Stimulated activated CD4-positive, alpha-beta T cell treated with anti-CD3 and anti-CD28 coated beads, Interleukin-15, amount 100 ng/mL, for 1 hour (primary cell): ENCODE measurements at places on chromosomes 6 and 20.

GRCh38 chr6:17178754-17179529 is 77.1 kb downstream of the STMND1 start:
- no peak for DNase-seq

DNA sequence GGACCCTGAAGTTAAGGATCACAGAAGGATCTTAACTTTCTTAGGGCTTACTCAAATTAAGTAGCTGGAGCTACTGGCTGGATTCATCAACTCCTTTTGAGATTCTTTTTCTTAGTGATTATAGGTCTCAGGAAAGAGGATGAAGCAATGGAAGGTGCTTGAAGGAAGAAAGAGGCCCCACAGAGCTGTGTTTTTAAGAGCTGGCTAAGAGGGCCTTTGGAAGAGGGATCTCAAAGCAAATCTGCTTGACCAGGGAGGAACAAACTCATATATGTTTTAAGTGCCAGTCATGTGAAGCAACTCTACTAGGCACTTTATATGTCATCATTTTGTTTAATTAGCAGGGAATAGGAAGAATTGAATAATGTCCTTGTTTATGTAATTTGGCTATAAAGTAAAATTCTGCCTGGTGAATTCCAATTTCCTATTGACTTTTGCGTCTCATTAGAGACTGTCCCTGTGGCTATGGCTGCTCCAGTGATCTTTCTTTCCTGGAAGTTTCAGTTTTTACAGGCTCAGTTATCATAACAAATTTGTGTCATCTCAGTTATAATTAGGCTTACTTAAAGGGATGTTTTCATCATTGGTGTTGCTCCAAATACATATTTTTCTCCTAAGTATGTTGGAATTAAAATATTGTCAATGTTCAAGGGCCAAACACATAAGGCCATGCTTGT is 222.8 kb upstream of the CITED2 start:
- no peak for DNase-seq

DNA sequence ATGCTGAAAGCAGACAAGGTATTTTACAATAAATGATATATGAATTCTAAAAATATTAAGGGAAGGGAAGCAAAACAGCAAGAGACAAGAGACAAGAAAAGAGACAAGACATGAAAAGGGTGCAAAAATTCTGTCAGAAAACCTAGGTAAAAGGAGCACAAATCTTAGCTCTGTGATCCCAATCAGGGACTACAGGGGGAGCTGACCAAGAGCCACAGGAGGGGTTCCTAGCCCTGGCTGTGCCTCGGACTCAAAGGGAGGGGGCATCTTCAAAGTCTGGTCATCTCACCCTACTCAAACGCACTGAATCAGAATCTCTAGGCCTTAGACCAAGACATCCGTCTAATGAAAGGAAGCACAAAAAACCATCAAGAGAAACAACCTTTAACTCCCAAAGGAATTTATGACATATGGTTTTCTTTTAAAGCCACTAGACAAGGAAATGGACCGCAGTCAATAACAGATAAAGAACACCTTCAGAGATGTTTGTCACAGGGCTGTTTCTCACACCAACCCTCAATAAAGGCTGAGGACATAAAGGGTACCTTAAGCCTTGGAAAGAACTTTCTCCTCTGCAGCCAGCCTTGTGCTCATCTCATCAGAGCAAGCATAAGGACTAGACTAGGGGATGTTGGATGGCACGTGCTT is 130.4 kb upstream of the CDYL start:
- no peak for DNase-seq

DNA sequence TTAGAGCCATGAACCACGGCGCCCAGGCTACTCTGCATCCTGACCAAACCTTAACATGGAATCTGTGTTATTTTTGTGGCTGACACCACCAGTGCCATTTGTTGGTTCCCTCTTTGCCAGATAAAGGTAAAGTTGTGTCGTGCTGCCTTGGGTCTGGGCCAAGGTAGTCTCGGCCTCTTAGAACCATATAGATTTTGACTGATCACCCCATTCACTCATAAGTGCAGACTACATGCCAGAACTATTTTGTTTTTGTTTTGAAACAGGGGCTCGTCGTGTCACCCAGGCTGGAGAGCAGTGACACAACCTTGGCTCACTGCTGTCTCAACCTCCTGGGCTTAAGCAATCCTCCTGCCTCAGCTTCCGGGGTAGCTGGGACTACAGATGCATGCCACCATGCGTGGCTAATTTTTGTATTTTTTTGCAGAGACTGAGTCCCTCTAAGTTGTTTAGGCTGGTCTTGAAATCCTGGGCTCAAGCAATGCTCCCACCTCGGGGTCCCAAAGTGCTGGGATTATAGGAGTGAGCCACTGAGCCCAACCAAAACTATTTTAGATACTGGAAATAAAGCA is 19.2 kb upstream of the RIPOR3 start:
- DNase-seq: no peak

DNA sequence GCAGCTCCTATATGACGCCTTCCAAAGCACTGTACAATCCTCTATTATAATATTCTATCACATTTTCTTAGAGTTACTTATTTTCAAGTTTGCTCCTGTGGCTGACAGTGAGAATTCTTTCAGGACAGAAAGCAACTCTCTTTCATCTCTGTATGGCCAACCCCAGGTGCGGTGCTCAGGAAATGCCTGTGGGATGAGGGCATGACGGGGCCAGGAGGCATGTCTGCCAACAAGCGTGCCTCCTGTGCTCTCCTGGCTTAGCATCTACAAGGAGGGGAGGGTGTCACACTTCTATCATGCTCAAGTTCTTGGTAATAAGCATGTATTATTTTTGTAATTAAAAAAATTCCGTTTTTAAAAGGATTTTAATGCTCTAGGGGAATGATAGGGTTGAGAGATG is 11.4 kb downstream of the MRPL14 start:
- DNase-seq: no peak

DNA sequence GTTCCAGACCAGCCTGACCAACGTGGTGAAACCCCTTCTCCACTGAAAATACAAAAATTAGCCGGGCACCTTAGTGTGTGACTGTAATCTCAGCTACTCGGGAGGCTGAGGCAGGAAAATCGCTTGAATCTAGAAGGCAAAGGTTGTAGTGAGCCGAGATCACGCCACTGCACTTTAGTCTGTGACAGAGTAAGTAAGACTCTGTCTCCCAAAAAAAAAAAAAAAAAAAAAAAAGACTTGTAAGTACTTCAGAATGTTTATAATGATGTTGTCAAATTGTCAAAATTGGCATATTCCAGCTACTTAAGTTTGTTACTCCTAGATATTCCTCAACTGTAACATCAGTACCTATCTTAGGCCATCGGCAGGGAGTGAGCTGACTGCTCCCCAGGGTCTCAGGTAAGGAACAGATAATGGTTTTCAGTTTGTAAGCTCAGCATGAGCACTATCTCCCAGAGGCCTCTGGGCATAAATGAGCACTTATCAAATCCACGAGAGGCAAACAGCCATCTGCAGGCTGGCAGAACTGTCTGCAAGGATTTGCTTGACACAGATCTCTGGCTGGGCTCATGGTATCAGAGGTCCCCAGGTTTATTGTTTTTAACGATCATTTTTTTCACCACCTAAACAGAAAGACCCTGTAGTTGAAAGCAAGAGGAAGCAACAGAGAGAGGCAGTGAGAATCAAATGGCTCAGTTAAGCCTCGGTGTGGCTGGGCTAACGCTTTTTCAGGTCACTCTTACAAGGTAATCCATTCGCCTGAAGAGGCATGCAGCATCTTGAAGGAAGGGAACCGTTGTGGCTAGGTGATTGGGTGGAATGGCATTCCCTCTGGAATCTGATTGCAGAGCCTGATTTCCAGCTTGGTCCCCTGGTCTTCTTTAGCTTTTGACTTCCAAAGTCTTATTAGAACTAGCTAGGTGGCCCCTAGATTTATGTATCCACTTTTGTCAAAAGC is 115.9 kb downstream of the LY86 start:
- DNase-seq: no peak

- DNase-seq: no peak
Observed at GRCh38 chr6:154403788-154404187, 47.2 kb upstream of the IPCEF1 start.
